ENCODE measurements at places on chromosomes 2 and 18.
A peak's percentile ranks its signal among the peaks of the same experiment; 100 is the strongest.

DNA sequence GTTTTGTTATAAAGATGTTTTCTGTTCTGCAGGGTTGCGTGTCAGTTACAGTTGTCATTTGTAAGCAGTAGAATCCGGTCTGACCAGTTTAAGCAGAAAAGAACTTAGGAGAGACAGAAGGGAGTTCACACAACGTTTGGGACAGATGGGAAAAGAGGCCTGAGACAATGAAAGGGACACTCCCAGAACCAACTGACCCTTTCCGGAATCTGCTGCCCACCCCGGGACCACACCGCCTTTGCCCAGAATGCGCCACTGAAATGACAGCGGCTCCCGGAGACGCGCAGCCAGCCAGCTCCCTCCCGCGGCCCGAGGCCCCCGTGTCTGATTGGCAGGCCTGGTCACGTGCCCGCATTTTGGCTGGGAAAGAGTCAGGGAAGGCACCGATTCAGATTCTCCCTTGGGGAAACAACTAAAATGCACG, 244.6 kb downstream of the BCL2 start:
- peak; percentile 85 for DNase-seq

GRCh38 chr2:37322368-37322767, 2.3 kb downstream of the PRKD3 start:
- no peak for DNase-seq

DNA sequence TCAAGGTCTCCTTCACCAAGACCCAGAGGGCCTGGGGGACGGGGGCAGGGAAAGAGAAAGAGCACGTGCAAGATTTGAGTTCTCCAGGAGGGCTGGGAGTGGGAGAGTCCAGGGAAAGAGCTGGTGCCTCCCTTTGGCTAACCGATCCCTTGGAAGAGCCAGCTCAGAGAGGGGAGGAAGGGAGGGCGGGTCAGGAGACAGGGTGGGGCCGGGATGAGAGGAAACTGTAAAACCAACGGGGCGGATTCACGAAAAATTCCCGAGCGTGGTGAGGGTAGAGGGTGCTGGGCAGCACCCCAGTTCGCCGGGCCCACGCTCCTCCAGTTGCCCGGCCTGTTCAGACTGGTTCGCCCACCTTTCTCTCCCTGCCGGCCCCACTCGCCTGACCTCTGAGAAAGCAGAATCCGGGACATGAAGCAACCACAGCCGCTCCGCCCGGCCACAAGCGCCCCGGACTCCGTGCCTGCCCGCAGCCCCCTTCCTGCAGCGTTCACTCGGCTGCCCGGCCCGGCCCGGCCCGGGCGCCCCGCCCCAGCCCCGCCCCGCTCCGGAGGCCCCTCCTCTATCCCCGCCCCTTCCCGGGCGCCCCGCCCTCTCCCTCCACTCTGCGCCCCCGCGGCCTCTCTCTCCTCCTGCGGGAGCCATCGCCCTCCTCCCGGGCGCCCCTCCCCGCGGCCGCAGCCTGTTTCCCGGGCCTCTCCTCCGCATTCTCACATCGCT, 230.9 kb upstream of the SMAD2 start:
- DNase-seq: peak; percentile 80

DNA sequence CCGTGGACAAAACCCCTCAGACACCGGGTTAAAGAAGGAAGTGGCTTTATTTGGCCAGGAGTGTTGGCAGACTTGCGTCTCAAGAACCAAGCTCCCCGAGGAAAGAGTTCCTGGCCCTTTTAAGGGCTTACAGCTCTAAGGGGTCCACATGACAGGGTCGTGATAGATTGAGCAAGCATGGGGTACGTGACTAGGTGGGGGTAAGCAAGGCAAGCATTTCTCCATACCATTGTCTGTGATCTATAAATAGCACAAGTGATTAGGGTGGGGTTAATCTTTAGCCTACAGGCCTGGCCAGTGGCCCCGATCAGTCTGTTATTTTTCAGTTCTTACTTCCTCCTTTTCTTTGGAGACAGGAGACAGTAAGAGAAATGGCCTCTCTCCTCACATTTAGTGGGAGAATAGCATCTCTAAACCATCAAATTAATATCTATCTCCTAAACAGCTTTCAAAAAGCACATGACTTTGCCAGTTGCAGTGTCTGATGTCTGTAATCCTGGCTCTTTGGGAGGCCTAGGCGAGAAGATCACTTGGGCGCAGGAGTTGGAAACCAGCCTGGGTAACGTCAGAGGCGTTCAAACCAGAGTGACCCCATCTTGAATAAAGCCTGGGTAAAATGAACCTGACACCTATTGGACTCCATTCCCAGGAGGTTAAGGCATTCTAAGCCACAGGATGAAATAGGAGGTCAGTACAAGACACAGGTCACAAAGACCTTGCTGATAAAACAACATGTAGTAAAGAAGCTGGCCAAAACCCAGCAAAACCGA, 18.3 kb upstream of the CNOT11 start:
- no peak for DNase-seq

- DNase-seq: no peak
Measured at GRCh38 chr2:241885946-241886643, 16.6 kb downstream of the RTP5 start.

GRCh38 chr2:239639421-239640185, 238.8 kb upstream of the HDAC4 start:
- no peak for DNase-seq
